ENCODE measurements at places on chromosomes 3 and 15.
A peak's percentile ranks its signal among the peaks of the same experiment; 100 is the strongest.

DNA sequence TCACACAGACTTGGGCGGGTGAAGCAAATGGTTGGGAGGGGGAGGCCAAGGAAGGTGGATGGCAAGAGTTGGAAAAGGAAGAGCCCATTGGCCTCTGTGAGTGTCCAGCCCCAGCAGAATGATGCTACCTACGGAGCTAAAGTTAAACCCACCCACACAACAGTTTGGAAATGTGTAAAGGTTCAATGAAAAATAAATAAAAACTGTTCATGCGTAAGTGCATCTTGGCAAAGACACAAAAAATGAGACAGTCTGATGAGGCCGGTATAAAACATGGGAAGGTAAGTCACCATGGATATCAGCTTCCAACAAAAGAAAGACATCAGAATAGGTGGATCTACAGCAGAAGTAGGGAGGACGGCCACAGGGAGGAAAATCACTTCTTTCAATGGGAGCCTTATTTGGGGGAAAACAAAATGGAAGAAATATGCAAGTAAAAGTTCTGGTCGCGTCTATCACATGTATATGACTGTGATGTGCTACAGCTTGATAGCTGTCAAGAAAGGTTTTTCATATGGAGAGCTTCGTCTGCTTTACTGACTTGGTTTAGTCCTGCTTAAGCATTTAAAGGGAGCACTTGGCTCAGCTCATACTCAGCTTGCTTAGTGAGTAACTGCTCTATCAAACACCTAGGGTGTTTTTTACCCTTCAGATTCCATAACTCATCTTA, 82.8 kb downstream of the TIGIT start:
- no peak for DNase-seq

DNA sequence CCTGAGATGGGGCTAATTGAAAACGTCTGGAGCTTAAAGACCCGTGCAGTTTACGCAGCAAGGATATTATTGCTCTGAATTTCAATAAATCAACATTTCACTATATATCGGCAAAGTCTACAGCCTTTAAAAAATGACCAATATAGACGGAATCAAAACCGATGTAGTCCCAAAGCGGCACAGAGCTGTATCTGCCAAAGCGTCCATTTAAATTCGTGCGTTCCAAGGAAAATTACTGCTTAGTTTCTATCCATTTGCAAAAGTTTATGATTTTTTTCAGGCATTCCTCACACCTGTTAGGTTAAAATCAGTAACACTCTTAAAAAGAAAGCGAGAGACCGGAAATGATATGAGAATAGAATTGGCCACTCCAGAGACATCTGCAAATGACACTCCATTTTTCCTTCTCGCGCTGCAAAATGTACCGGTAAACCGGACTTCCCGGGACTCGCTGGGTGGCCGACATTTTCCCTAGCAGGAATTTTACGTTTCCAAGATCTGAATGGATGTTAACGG, 777 bp upstream of the EIF4A2 start:
- no peak for DNase-seq

DNA sequence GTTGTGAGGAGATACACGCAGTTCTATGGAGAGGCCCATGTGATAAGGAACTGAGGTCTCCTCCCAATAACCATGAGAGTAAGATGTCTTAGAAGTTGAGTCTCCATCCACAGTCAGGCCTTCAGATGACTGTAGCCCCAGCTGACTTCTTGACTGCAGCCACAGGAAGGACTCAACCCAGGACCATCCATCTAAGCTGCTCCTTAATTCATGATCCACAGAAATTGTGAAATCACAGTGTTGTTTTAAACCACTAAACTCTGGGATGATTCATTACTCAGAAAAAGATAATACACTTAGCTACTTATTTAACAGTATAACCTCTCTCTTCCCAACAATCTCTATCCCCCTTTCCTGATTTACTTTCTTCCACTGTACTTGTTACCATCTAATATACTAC, 173.3 kb downstream of the ALDH1A2 start:
- DNase-seq: no peak

DNA sequence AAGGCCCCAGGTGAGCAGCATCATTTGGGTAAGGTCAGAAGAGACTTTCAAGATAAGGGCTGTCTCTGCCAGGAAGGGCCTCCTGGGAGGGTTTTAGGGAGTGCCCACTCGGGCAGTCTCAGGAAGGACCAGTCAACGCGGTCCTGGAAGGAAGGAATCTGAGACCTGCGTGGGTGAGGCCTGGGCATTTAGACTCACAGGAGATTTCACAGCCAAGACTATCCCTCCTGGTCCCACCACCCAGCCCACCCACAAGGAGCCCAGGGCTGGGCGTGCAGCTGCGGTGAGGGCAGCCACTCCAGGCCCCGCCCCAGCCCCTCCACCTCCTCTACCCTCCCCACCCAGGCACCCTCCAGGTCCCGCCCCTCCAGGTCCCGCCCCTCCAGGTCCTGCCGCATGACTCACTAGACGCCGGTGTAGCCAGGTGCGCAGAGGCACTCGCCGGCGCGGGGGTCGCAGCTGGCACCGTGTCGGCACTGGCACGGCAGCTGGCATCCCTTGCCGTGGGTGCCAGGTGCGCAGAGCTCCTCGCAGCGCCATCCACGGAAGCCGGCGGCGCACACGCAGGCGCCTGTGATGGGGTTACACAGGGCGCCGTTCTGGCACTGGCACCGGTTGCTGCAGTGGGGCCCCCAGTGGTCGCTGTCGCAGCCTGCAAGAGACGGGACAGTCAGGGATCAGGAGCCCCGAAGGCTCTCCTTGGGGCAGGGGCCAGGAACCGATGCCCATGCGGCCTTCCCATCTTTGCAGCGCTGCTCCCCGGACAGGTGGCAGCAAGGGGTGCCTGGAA, 112.7 kb downstream of the RAB11A start:
- peak; percentile 31 for DNase-seq

- DNase-seq: no peak
Measured at GRCh38 chr3:136745916-136746315, 6.3 kb downstream of the STAG1 start.

DNA sequence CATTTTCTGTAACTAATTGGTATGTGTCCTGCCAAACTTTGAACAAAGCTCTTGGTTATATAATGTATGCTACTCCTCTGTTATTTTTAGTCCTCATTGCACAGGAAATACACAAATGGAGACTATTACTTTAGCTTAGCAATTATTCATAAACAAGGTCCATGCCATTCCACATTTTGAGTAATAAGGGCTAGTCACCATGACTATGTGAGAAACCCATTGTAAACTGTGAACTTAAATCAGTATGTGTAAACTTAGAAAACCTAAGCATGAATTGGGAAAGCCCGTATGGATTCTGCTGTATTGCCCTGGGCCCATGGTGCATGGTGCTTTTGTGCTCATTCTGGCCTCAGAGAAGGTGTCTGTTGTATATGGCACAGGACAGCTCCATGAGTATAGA, 100.3 kb downstream of the HCN4 start:
- no peak for DNase-seq

- DNase-seq: no peak
Measured at GRCh38 chr15:72820278-72820677, 36.7 kb upstream of the ADPGK start.

- DNase-seq: no peak
Measured at GRCh38 chr3:43221076-43221475, 65.3 kb upstream of the SNRK start.

- DNase-seq: no peak
Measured at GRCh38 chr15:94083467-94084052, 147.8 kb upstream of the MCTP2 start.

DNA sequence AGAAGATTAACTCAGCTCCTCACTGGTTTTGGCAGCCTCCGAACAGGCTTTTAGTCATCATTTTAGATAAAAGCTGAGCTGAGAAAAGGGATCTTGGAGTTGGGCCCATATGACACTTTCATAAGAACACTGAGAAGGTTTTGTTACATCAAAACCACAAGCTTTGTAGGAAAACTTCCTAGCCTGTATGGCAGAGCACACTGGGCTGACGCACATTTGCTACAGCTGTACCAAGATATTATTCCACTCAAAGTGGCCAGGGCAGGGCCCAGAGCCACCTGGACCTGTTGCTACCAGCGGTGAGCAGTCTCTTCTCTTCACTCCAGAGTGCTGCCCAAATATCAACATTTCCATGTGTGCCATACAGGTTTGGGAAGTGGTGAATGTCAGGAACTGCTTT, 160.5 kb upstream of the CCDC54 start:
- DNase-seq: no peak

Data from stimulated activated CD4-positive, alpha-beta T cell treated with anti-CD3 and anti-CD28 coated beads, Interleukin-4, amount 100 ng/mL, for 48 hours (primary cell).